ENCODE measurements at places on chromosomes 1 and 21. TPM values are rescaled to one million over a fixed set of nuclear protein-coding genes. Genes with fewer than 3 reads are reported as not detected.

CHIA gene
- total RNA-seq: not detected

OLIG2 gene
- total RNA-seq: not detected

IL19 gene
- not detected for total RNA-seq

RAB25 gene
- not detected for total RNA-seq

PIK3R3 gene
- 10.9 TPM for total RNA-seq

DNA sequence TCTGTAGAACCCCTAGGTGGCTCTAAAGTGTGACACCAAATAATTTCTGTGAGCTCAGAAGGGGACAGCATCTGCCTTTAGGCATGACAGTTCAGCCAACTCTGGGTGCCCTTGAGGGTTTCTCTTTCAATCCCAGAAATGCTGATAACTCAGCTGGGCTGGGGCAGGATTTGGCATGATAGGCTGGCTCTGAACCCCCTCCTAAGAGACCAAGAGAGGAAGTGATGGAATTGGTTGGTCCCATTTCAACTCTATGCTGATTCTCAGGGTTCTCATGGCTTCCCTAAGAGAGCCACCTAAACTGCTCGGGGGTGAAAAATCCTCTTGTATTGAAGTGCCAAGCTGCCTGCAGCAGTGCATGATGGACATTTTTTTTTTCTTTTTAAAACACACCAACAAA is 28.5 kb upstream of the TMEM39B start:
- DNase-seq: no peak

- peak; percentile 85 for DNase-seq
These were observed 9.2 kb upstream of the SFPQ start for GRCh38 chr1:35202048-35202719.

- DNase-seq: no peak
These were observed 243.0 kb downstream of the TOMM20 start for GRCh38 chr1:234885601-234886000.

DNA sequence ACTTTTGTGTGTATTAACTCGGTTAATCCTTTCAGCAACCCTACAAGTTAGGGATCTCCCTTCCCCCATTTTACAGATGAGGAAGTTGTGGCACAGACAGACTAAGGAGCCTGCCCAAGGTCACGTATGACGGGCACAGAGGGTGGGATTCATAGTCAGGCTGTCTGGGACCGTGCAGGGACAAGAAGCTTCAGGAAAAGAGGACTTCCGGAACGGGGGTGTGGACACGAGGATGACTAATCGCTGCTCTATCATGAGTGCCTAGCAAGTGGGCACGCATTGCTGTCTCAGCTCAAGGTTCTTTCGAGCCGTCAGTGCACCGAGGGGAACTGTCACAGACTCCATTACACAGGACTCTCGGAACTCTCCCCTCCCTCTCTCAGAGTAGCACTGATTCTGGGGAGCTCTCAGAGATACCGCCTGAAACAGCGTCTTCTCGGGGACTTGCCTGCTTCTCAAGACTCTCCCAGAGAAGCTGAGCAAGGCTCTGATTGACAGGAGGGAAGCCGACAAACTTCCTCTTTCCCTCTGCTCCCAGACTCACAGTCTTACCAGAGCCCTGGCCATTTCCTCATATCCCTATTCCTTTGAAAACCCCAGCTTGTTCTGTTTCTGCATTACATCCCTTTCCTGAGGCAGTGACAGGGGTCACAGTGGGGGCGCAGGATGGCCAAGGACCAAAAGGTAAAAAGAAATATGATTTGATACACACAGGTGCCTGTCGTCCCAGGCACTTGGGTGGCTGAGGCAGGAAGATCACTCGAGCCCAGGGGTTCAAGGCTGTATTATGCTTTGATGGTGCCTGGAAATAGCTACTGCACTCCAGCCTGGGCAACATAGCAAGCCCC is 14.4 kb downstream of the FHAD1 start:
- DNase-seq: no peak

GRCh38 chr1:44135886-44136285 is 5.5 kb downstream of the KLF18 start:
- no peak for DNase-seq

GRCh38 chr1:199857516-199857915 is 170.0 kb upstream of the NR5A2 start:
- no peak for DNase-seq

DNA sequence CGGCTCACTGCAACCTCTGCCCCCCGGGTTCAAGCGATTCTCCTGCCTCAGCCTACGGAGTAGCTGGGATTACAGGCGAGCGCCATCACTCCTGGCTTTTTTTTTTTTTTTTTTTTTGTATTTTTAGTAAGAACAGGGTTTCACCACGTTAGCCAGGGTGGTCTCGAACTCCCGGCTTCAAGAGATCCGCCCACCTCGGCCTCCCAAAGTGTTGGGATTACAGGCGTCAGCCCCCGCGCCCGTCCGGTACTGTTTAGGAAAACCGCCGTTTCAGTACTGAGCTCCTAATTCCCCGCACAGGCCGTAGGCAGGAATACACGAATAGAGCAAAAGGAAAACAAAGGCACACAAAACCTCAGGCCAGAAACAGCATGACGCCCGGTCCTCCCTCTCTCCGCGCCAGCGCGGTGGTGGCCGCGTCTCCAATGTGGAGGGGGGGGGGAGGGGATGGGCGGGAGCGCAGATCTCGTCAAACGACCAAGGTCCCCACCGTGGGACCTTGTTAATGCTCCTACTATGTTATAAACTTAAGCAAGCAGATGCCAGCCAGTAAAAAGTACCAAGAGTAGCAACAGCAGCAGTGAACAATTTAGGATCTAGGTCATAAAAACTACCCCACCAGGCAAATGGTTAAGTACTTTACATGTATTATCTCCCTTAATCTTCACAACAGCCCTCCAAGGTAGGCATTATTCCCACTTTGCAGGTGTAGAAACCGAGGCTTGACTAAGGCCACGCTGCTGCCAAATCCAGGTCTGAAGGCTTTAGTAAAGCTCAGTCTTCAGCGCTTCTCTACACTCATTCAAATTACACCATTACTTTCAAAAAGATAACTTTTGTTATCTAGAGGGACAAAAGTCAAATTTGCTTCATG is 648 bp upstream of the ADAR start:
- no peak for DNase-seq

DNA sequence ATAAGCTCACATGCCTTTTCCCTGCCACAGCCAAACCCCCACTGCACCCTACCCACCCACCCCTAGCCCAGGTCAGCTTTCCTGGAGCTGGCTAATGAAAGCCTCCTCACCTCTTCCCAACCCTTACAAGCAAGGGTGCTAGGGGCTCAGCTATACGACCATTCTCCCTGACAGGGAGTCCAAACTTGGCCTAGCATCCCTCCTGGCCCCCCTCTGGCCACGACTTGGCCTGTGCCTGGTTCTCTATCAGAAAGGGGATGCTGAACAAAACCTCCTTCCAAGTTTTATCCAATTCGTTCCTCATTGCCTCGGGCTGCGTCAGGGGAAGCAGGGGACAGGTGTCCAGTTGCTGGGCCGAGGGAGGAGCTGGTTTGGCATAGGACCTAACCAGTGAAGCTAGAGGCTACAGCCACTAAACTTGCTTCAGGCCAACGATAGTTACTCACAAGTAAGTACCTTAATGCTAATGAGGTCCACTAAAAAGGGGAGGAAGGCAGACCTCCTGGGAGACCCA is 8.6 kb downstream of the TMEM81 start:
- DNase-seq: no peak

GRCh38 chr1:165403835-165404482 is 41.0 kb downstream of the RXRG start:
- DNase-seq: no peak

DNA sequence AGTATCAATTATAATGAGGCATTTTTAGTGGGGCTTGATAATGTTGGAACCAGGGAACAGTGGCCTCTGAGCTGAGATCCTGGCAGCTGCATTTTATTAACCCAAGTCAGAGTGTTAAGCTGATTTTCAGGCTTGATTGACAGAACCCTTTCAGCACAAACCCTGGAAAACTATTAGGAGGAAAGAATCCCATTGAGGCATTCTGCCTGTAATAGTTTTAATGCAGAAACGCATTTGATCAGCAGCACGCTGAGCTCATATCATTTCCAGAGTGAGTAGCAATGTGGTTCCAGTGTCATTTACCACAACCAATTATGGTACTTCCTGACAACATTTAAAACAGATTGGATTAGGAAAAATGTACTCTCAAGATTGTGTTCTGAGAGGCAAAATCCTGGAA is 78.3 kb upstream of the BARHL2 start:
- DNase-seq: no peak

Data from glomerular endothelial cell (primary cell).